GM23248 (cell line): ENCODE measurements at places on chromosomes 1 and 21. TPM values are rescaled to one million over a fixed set of nuclear protein-coding genes. Genes with fewer than 3 reads are reported as not detected.

The RPE65 gene
- not detected in 2 replicates for total RNA-seq

The OR6K3 gene
- not detected in 2 replicates for total RNA-seq

The MARK1 gene
- total RNA-seq, result under 0.01 and 0.65 TPM in 2 replicates

The AJAP1 gene
- total RNA-seq, result under 0.01 and 0.86 TPM in 2 replicates
